Neural crest cell (in vitro differentiated cells): ENCODE measurements at places on chromosomes 3 and 15. TPM values are rescaled to one million over a fixed set of nuclear protein-coding genes. Genes with fewer than 3 reads are reported as not detected.

- DNase-seq: no peak
Measured at GRCh38 chr3:183513046-183513706, 42.3 kb downstream of the KLHL6 start.

GRCh38 chr3:37945156-37945806 is 45.3 kb upstream of the VILL start:
- no peak for DNase-seq

The CCR4 gene
- total RNA-seq: not detected in 2 replicates

DNA sequence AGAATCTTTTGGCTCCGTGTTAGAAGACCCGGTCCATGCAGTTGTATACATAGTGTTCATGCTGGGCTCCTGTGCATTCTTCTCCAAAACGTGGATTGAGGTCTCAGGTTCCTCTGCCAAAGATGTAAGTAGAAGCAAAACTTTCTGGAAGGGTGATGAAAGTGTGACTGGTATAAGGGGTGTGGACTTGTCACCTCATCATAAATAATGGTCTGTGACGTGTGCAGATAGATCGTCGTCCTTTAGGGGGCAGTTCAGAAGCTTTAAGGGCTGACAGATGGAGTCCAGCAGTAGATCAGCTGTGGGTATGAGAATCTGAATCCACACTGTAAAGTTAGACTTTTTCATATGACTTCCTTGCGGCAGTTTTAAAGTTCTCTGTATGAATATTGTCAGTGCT is 15.3 kb downstream of the SEC61A1 start:
- DNase-seq: no peak

DNA sequence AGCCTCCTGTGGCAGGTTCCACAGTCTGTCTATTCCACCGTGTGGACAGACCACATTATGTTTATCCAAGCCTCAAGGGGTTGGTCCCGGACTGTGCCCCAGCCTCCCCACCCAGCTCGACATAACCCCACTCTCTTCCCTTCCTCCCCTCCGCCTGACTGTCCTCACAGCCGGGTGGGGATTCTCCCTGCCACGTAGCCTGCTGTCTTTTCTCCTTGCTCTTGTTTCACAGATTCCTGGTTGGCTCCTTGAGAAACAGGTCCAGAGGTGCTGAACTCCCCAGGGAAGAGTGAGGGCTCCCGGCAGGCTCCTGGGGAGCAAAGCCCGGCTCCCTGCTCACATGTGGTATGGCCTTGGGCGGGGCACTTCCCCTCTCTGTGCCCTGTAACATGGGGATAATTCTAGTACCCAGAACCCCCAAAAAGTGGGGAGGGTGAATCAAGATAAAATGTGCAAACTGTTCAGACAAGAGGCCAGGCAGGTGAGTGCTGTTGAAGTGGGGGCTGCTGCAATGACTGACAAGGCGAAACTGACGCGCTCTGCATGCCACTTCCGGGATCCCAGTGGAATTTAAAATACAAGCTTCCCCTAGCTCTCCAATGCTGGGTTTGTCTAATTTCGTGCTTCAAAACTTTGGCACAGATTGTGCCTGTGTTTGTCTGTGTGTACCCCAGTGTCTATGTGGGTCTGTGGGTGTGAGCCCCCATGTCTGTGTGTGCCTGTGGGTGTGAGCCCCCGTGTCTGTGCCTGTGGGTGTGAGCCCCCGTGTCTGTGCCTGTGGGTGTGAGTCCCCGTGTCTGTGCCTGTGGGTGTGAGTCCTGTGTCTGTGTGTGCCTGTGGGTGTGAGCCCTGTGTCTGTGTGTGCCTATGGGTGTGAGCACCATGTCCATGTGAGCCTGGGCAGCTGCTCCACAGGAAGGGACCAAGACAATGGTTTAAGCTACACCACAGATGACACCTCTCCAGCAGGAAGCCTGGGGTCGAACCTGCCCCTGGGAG is 160.6 kb upstream of the IQSEC1 start:
- DNase-seq: no peak

- DNase-seq: no peak
Measured at GRCh38 chr3:100730524-100730923, 21.2 kb downstream of the TFG start.

The IMPG2 gene
- 0.40 and 0.52 TPM in 2 replicates for total RNA-seq

The NMB gene
- total RNA-seq: 4.0 and 4.9 TPM in 2 replicates

DNA sequence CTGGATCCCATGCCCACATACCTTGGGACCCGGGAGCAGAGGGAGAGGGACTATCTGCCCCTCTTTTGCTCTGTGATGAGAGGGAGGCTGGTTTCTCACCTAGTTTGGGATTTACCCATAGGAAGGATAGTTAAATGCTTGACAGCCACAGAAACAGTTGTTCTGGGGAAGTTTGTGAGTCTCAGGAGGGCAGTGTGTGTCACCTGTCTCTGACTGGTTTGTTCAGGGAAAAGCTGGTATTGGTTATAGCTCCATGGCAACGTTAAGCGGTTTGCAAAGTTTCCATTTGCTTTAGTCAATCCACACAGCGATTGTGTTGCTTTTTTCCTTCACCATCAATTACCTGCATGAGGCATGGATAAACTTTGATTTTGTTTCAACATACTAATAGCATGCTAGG is 3.7 kb upstream of the TMED3 start:
- no peak for DNase-seq

- DNase-seq: peak; percentile 5
Measured at GRCh38 chr3:71063773-71064290, 519.7 kb downstream of the FOXP1 start.

The EPHB3 gene
- 9.7 and 13.4 TPM in 2 replicates for total RNA-seq

- DNase-seq: no peak
Measured at GRCh38 chr3:48949376-48949717, 30.7 kb downstream of the ARIH2 start.

DNA sequence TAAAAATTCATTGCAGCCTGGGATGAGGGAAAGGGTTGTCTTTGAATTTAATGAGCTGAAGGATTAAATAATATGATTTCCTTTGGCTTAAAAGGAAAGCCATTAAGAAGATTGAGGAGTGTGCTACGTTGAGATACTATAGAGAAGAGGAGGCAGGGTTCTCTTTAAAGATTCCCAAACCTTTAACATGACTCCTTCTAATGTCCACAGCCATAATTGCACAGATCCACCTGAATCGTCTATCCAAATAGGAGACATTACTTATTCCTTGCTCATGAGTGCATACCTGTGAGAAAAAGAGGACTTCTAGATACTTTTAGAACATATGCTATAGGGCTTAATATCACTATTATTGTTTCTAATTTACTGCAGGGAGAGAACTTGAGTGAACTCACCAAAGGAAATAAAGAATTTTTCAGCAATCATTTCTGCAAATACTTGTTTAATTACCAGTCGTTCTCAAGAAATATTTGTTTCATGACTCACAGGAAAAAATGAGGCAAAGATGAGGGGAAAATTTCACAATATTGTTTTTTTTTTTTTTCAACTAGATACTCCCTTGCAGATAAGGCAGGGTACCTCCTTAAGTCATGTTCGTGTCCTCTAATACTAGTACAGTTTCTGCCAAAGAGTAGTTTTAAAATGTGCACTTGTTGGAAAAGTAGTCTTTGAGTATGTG is 8.9 kb upstream of the SUCNR1 start:
- no peak for DNase-seq

- DNase-seq: no peak
Measured at GRCh38 chr3:14317057-14317553, 85.3 kb upstream of the SLC6A6 start.

DNA sequence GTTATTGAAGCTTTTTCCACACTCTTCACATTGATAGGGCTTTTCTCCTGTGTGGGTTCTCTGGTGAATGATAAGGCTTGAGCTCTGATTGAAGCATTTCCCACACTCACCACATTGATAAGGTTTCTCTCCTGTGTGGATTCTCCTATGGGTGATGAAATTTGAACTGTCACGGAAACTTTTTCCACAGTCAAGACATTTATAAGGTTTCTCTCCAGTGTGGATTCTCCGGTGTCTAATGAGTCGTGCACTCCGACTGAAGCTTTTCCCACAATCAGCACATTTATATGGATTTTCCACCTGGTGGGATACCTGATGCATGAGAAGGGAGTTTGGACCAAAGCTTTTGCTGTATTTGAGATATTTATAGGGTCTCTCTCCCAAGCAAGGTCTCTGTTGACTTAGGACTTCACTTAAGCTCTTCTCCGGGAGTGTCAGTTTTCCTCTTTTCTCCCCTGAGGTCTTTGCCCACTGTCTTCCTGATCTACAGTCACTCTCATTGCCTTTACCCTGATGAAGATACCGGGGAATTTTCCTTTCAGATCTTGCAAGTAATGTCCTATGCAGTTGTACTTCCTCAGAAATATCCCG is 9.4 kb downstream of the ZSCAN29 start:
- DNase-seq: no peak

GRCh38 chr3:177693616-177694264 is 496.5 kb upstream of the TBL1XR1 start:
- DNase-seq: no peak

DNA sequence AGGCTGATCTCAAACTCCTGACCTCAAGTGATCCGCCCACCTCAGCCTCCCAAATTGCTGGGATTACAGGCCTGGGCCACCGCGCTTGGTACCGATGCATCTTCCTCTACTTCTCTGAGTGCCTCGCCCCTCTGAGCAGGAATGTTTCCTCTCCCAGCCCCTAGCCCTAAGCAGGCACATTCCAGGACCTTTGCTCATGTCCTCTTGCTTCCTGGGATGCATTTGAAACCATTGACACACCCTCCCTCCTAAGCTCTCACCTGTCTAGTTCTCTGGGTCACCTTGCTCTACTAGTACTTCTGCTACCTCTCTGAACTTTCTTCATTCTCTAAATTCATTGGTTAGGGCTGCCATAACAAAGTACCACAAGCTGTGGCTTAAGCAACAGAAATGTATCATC is 17.9 kb upstream of the UACA start:
- DNase-seq: no peak

DNA sequence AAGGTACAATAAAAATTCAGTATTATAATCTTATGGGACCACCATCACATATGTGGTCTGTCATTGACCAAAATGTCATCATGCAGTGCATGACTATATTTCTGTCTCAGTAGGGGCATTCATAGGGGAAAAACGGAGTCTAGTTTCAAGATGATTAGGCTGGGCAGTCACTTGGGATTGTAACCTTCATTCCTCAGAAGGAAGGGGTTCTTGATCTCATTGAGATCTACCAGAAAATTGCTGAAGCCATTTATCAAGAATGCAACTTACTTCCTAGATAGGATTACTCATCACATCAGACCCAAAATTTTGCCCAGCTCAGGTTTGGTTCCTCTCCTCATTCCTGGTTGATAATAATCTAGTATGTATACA is 37.3 kb downstream of the BTD start:
- no peak for DNase-seq

GRCh38 chr3:128498127-128498626 is 5.2 kb upstream of the GATA2 start:
- DNase-seq: no peak

DNA sequence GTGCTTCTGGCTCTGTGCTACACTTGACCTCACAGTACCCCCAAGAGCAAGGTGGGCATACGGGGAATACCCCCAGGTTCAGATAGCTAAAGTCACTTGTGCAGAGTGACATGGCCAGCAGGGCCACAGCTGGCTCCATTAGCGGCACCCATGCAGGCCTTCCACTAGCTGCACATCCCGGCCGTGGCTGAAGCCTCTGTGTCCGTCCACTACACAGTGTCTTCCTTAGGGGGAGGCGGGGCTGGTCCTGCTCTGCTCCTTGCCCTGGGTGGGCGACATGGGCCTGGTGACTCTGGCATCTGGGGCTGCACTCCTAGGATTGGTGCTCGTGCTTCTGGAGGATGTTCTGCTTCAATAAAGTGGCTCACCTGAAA is 169.1 kb upstream of the IQSEC1 start:
- no peak for DNase-seq

DNA sequence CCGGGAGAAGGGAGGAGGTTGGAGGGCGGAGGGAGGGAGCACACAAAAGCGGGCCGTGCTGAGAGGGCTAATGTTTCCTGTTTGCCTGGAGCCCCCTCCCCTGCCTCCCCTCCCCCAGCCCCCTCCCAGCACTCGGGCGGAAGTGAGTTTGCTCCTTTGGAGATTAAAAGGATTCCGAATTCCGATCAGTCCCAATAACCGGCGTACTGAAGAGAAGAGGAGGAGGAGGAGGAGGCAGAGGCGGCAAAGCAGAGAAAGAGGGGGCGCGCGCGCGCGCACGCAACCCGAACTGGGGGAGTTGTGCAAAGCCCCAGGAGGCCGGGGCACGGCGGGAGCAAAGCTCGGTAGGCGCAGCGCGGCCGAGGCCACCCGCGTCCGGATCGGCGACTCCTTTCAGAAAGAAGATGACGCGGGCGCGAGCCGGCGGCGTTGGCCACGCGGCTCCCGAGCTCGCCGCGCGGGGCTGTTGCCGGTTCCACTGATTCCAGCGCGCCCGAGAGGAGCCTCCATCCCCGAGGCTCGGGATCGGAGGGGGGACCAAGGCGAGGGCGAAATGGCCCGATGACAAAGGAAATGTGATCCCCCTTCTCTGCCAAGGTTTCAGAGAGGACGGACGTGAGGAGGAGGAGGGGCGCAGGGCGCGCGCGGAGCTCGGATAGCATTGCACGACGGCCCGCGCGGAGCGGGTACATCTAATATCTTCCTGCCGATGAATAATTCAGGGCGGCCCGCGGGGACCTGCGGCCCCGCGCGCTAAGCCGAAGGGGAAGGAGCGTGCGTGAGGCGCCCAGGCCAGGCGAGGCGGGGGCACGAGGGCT is 1.1 kb upstream of the TRIM71 start:
- peak; percentile 71 for DNase-seq

The PEX5L gene
- total RNA-seq: 0.96 and 1.7 TPM in 2 replicates

DNA sequence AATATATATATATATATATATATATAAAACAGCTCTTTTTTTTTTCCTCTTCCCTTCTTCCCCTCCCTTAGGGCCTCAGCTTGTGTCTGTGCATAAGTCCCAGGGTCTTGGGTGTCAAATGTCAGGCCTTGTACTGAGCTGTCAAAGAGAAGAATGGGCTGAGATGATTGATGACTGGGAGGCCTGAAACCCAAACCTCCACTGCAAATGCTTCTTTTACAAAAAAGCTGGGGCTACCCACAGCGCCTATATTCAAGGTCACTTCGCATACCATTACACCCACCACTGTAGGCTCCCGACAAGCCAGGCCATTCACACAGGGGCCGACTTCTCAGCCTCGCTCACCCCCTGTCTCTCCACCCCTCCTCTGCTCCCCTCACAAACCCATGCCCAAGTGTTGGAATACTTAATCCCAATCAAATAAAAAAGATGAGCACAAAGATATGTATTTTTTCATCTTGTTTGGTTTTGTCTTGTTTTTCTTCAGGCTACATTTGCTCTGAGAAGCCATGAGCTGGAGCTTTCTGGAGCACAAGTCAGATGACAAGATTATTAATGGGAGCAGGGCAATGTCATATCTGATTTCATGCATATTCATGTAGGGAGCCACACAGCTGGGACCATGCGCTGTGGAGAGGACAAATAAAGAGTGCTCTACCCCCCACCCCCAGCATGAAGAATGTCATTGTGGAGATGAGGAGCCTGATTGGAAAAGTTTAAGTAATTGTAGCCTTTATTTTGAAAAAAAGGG is 614.4 kb upstream of the NR2F2 start:
- peak; percentile 48 for DNase-seq

The RPL4 gene
- 3,194 and 3,277 TPM in 2 replicates for total RNA-seq

GRCh38 chr3:127760791-127761440 is 61.4 kb downstream of the MGLL start:
- DNase-seq: no peak

GRCh38 chr3:94405258-94406035 is 342.6 kb downstream of the NSUN3 start:
- DNase-seq: no peak

- DNase-seq: no peak
Measured at GRCh38 chr3:148084931-148085330, 612.8 kb upstream of the AGTR1 start.
